ENCODE measurements at places on chromosomes 5 and 9.

GRCh38 chr9:97682242-97682641 is 14.9 kb downstream of the XPA start:
- DNase-seq, result no peak

- no peak for DNase-seq
Observed at GRCh38 chr5:32319392-32319791, 6.7 kb upstream of the MTMR12 start.

- no peak for DNase-seq
Observed at GRCh38 chr5:16461782-16462181, 3.8 kb downstream of the ZNF622 start.

DNA sequence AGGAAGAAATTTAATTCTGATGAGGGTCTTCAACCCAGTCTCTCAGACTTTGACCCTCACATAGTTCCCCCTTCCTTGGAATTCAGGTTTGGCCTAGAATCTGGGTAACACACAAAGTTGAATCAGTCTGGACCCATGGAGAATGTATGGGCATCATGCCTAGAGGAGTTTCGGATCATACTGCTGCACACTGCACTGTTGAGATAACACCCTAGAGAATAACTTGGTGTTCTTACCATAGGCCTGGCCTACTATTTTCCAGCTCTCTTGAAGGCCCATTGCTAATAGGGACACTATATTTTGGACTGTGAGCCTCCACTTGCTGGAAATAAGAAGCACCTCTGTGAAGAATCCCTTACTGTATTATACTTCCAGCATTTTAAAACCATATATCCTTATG is 413.5 kb downstream of the PLK2 start:
- DNase-seq, result no peak

DNA sequence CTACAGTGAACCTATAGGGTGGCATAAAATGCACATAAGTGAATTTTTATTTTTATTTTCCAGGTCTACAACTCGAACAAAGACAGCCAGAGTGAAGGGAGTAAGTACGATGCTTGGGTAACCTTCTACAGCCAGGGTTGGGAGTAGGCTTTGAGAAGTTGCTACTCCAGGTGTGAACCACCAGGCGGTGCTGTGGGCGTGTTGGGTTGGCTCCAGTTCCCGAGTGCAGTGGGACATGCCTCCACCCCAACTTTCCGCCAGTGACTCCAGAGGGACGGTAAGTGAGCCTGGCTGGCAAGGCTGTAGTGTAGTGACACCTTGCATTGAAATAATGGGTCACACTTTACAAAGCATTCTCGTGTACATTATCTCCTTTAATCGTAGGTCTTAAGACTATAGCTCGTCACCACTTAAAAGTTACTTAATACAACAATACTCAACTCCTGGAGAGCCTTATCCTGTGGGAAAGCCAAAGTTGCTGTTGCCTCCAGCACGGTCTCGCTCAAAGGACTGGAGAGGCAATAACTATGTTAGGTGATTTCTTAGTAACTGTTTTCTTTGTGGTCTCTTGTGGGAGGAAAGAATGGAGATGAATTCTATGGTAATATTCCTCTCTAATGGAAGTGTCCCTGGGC is 244.0 kb downstream of the ARHGAP26 start:
- DNase-seq, result no peak

DNA sequence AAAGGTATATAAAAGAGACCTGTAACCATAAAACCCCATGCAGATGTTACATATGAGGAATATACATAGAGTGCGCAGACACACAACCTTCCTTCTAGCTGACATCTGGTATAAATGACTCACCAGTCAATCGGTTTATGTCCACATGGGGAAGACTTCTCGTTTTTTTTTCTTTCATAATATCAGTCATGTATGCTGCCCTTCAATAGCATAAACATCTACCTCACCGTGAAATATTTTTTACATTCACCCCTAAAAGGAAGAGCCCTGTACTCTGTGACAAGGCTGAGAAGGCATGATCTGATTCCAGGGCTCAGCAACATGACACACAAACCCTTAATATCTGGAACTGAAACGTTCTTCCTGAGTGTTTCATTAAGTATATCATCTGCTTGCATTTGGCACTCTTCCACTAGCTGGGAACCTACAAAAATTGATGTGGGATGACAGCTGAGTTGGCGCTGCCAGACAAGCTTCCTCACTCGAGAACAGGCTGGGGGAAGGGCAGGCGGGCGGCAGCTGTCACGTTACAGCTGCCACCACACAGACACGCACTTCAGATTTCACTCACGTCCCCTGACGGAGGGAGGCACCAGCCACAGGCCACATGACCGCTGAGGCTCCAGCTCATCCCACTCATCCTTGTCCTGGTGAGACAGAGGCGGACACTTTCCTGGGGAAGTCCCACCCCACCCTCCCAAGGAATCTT is 74.2 kb downstream of the SHB start:
- DNase-seq, result no peak

DNA sequence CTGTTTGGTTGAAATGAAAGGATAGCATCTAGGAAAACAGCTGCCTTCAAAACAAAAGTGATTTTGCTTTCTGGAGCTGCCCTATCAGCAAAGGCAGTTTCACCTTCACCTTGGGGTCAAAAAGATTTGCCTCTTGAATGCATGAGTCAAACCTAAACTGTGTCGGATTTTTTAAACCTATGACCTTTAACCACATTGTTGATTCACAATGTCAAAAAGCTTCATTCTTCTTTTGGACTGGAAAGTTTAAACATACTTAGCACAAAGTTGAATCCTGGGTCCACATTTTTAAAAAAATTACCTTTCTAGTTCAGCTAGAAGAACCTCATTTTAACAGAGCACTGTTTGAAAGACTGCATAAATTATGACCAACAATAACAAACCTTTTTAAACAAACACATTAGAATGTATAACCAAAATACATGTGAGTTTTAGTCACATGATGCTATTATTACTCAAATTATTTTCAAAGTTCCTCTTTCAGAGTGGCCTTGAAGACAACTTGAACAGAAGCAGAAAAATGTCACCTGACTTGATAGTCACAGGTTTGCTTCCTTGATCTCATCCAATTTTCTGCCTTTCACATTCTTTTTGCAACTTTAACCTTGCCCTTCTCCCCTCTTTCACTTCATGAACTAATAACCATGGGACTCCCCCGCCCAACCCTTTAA is 109.7 kb upstream of the LHFPL2 start:
- DNase-seq, result no peak

GRCh38 chr5:14218897-14219573 is 75.9 kb downstream of the TRIO start:
- no peak for DNase-seq

DNA sequence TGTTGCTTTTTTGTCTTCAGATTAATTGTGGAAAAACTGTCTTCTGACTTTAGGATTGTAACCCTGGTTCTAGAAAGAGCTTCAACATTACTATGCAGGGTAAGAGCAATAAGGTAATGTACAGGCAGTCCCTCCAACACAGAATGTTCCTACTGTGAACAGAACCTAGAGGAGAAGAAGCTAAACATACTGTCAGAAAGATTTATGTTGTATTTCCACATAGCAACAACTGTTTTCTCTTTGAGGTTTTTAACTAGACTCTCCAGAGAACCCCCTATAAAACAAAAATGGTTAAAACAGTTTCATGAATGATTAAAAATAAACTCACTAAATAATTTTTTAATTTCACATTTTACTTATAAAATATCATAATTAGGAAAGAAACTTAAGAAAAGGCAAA is 64.3 kb upstream of the NAA35 start:
- DNase-seq, result no peak
